CD4-positive, alpha-beta T cell treated with Interleukin-4 for 1 hour (primary cell): ENCODE measurements at places on chromosomes 16 and 17.
A peak's percentile ranks its signal among the peaks of the same experiment; 100 is the strongest.

- no peak for DNase-seq
These were observed 32.5 kb downstream of the BAIAP2 start for GRCh38 chr17:81067391-81067811.

- no peak for DNase-seq
These were observed 486.0 kb downstream of the KCNJ2 start for GRCh38 chr17:70655176-70655958.

GRCh38 chr17:76327696-76328095, 19.6 kb upstream of the QRICH2 start:
- DNase-seq, result peak; percentile 52

GRCh38 chr16:49327466-49327865, 45.8 kb upstream of the CBLN1 start:
- DNase-seq, result no peak

DNA sequence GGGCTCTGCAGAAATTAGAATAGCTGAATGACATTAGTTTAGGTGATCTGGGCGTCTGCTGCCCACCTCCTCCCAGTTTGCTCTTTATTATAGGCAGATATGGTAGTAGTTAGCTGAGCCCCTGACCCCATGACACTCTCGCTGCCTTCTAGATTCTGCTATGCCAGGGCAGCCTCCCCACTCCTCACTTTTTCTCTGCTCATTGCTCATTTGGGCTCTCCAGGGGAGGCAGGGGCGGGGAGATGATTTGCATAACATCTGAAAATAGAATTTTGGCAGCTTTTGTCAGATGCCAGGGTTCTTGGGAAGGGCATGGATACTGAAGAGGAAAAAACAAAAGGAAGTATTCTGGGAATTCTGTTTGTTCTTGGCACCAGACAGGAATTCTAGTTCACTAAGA, 78.0 kb upstream of the GAS7 start:
- DNase-seq, result no peak

GRCh38 chr16:85750146-85750826, 610 bp downstream of the C16orf74 start:
- DNase-seq, result peak; percentile 46

DNA sequence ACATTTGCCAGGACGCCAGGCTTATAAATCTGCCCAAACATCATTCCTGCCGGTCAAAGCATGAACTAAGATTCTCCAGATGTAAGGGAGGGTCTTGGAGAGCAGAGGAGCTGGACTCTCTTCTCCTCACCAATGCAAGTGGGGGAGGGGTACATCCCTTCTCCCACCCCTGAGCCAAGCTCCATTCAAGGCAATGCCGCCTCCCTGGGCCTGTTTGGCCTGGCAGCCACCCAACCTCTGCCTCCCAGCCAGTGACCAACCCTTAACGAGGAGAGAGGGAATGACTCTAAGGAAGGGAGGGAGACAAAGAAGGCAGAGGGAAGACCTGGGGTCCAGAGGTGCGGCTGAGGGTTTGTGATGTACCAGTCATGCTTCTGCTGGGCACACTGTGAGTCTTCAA, 13.8 kb downstream of the C17orf50 start:
- no peak for DNase-seq

- DNase-seq, result no peak
These were observed 77.9 kb downstream of the GOSR1 start for GRCh38 chr17:30554839-30555751.

- peak; percentile 65 for DNase-seq
These were observed 10.9 kb downstream of the NHERF1 start for GRCh38 chr17:74759243-74759801.

DNA sequence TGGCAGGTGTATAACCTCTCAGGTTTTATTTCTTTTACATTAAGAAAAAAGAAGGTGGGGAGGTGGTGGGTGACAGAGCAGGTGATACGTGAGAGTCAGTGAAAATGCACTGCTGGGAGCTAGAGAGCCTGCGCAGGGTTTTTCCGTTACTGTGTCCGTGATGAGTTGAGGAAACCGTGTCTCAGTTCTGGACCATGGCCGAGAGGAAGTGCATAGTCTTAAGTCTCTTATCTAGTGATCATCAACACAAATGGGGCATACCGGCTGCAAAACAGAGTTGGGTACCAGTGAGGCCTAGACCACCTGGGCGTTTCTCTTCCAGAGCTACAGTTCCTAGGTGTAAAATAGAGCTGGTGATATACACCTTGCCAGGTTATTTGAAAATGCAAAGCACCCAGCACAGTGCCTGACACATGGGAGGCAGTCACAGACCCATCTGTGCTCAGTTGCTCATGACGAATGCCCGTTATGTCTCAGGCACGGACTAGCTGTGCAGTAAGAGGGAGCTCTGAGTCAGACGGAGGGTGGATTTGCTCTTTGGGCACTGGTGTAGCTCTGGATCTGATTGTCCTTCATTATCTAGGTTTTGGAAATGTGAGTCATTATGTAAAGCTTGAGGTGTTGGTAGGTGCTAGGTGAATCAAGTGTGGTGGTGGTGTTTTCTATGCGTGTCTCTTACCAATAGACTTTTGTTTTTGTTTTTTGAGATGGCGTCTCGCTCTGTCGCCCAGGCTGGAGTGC, 60.9 kb downstream of the RPTOR start:
- DNase-seq, result peak; percentile 9

DNA sequence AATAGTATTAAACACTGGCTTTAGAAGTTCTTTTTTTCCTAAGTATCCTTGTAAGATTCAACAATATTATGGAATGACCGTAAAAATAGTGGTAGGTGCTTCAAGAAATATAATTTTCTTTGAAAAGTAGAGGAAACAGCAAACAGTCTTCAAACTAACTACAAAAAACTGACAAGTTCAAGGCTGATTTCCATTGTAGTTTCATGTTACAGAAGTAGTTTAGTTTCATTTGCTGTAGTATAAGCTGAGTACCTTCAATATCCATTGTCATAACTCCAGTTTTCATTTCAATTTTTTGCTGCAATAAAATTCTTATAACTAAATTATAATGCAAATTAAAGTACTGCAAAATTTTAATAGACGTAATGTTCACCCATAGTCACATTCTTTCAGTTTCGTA, 19.3 kb downstream of the PHKB start:
- DNase-seq, result no peak

- DNase-seq, result no peak
These were observed 14.9 kb downstream of the BANP start for GRCh38 chr16:87966064-87966645.

- DNase-seq, result peak; percentile 33
These were observed 2.6 kb downstream of the PARD6A start for GRCh38 chr16:67663151-67663876.

GRCh38 chr16:79918916-79919315, 318.4 kb upstream of the MAF start:
- no peak for DNase-seq

- DNase-seq, result no peak
These were observed 5.4 kb upstream of the MMD start for GRCh38 chr17:55426851-55427586.

- DNase-seq, result peak; percentile 19
These were observed 16.3 kb upstream of the MAP3K14 start for GRCh38 chr17:45332989-45333701.

GRCh38 chr17:3004150-3004801, 59.1 kb downstream of the OR1D5 start:
- DNase-seq, result peak; percentile 85

DNA sequence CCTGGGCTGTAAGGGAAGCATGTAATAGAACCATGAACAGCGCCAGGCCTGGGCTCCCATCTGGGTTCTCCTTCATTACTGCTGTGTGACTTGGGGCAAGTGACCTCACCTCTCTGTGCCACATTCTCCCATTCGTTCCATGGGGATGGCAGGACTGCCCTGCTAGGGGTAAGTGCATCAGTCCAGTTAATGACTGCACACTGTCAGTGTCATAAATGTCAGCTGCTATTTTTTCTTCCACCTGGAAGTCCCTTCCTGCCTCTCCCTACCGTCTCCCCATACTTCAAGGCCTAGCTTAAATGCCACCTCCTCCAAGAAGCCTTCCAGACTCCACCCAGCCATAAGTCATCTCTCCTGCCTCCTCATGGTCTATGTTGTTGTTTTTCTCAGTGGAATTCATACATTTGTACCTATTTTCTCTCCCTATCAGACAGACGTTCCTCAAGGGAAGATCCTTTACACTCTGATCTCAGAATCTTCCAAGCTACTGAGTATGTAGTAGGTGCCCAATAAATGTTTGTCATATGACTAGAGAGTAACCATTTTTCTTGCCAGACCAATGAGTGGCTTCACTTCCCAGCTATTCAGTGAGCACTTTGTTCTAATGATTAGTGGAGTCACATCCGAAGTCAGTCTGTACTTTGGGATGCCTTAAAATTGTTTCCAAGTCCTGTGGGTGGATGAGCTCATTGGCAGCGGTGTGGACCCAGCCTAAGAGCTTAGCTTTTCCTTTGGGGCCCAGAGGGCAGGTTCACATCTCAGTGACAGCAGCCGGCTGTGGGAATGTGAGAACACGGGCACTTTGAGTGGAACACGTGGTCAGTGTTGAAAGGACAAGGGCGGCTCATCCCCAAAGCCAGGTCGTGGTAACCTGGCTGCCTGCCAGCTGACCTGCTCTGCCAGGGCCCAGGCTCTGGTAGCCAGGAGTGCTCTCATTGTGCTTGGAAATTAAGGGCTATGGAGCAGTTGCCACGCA, 147.5 kb upstream of the GSE1 start:
- DNase-seq, result no peak

- no peak for DNase-seq
These were observed 1430.9 kb downstream of the CDH11 start for GRCh38 chr16:63690961-63691360.

DNA sequence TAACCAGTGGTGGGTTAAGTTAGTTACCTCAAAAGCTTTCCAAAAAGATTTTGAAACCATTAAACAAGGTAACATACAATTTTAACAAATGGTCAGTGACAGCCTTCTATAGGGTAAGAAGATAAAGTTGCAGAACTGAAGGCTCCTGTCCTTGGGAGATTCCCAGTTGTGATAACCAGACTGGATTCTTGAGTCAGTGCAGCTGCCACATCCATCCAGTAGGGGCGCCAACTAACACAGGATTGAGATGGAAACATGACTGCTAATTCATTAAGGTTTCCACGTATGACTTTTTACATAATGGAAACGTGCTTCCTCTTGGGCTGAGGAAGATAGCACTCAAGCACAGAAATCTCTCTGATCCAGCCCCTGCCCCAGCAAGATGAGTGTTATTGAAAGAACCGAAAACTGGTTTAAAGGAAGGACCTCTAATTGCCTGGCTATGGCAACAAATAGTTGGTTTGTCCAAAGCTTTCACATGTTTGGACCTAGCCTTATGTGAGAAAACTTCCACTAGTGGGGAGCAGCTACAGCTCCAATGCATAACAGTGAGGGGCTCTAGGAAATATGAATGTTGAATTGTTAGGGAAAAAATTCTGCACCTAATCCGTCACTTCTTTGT, 269.8 kb upstream of the MYOCD start:
- DNase-seq, result no peak

- no peak for DNase-seq
These were observed 55.0 kb downstream of the AMFR start for GRCh38 chr16:56370185-56370874.

GRCh38 chr16:88815901-88816589, 4.3 kb upstream of the APRT start:
- peak; percentile 59 for DNase-seq

DNA sequence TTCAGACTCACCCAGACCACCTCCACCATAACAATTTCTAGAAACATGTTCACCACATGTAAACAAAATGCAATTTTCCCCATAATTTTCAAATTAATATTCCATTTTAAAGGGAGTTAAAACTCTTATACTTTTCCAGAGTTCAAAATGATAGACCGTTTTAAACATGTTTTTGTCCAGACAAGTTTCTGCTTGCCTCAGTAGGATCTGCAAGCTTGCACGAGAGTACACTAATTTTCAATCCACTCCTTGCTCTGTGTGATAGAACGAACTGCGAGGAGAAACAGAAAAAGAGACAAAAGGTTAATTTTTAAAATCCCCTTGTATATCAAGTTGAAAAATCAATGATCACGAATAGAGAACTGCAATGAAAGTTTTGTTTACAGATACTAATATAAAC, 7.1 kb downstream of the FAHD1 start:
- DNase-seq, result no peak

- peak; percentile 25 for DNase-seq
These were observed 344.2 kb downstream of the CPPED1 start for GRCh38 chr16:12459391-12460063.

DNA sequence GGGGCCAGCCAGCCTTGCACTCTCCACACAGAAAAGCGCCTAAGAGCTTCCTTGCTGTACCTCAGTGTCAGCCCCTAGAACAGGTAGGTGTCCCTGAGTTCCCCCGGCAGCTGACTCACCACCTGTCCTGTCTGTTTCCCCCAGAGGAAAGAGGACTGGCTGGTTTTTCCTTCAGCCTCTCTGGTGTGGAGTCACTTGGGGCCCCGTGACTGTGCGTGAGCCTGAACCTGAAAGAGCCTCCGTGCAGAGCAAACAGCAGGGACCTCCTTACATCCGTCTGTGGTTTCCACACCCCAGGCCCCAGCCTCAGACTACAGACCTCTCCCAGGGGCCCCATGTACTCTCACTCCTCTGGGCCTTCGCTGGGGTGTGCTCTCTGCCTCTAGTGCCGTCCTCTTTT, 87.8 kb downstream of the GNAO1 start:
- DNase-seq, result peak; percentile 38

- no peak for DNase-seq
These were observed 470.1 kb downstream of the SOX9 start for GRCh38 chr17:72590882-72591281.

- DNase-seq, result no peak
These were observed 279.5 kb downstream of the KIF2B start for GRCh38 chr17:54102246-54102645.

GRCh38 chr17:1627182-1627981, 1.3 kb downstream of the SLC43A2 start:
- DNase-seq, result no peak

GRCh38 chr16:47877166-47877565, 278.6 kb downstream of the ABCC12 start:
- no peak for DNase-seq

DNA sequence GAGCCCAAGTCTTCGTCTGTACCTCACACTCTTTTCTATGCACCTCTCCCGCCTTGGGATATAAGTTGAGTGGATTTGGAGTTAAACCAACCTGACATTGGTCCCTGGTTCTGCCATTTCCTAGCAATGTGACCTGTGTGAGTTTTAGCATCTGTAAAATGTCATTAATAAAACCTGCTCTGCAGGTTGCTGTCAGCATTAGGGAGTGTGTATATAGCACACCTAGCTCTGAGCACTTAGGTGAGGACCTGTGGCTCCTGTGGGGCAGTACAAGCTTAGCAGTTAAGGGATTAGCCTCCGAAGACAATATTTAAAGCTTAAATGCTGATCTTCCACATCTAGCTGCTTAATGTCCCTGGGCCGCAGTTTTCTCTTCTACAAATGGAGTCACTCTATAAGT, 248.0 kb downstream of the TMEM114 start:
- no peak for DNase-seq

GRCh38 chr16:23753908-23754593, 775 bp upstream of the CHP2 start:
- no peak for DNase-seq
